ENCODE measurements at places on chromosomes 11 and 22.

- DNase-seq: no peak
These were observed 32.9 kb downstream of the IFT27 start for GRCh38 chr22:36743011-36743410.

GRCh38 chr11:78633516-78634310 is 59.0 kb upstream of the NARS2 start:
- no peak for DNase-seq

GRCh38 chr22:30115705-30116104 is 35.4 kb downstream of the HORMAD2 start:
- no peak for DNase-seq

DNA sequence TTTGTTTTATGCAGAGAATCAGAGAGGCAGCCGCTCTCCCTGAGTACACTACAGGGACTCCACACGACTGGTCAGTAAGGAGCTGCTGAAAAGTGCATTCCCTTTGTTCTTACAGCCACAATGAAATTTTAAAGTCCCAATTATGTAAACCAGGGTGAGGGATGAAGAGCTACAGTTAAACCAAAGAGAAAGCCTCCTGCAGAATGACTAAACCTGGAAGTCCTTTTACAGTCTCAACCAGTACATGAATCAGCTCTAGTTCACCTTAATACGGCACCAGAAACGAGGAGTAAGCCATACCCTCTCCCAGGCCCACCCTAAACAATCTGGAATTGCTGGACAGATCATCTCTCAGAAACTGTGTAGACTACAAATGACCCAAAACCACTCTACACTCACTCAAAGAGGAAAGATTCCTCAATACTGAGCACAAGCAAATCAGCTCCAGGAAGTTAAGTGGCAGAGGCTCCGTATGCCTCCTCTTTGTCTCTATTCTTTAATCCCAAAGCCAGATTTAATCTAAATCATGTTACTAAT is 113.1 kb downstream of the RBFOX2 start:
- no peak for DNase-seq

- DNase-seq: no peak
These were observed 14.9 kb downstream of the MMP20 start for GRCh38 chr11:102610200-102610599.

Data from activated naive CD4-positive, alpha-beta T cell treated with Interleukin-2 at 50 U/mL for 16 hours (primary cell).